ENCODE measurements at places on chromosomes 6 and 20. TPM values are rescaled to one million over a fixed set of nuclear protein-coding genes. Genes with fewer than 3 reads are reported as not detected.

GRCh38 chr6:13183415-13184088, 144.8 kb downstream of the TBC1D7 start:
- no peaks in the 10 kb centered on the region for H3K27me3 ChIP-seq
- no peak overlapping the region for H3K27ac ChIP-seq
- no peak for DNase-seq
- H3K4me3 ChIP-seq: no peak overlapping the region
- H3K4me1 ChIP-seq: no peaks in the 10 kb centered on the region

- H3K4me1 ChIP-seq: no peaks in the 10 kb centered on the region
- no peak overlapping the region for H3K27ac ChIP-seq
- DNase-seq: no peak
Measured at GRCh38 chr6:165557674-165558073, 105.4 kb downstream of the PDE10A start.

DNA sequence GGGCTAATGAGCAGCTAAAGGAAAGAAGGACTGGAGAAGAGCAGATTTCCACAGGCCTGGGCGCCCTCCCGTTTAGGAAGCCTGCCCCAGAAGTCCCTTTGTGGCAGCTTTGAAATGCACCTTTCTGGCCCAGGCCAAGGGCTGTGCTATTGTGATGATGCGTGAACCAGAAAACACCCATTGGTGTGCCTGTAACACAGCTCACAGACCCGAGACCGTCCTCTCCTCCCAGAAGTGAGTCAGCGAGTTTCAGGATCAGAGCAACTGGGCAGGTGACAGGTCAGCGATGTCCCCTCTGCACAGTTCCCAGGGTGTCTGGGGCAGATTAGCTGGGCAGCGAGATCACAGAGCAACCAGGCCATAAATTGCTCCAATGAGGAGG, 71.9 kb upstream of the SULF2 start:
- no peaks in the 10 kb centered on the region for H3K36me3 ChIP-seq
- H3K27ac ChIP-seq: peak overlapping the region; percentile 46
- H3K4me1 ChIP-seq: no peaks in the 10 kb centered on the region
- no peak for DNase-seq

DNA sequence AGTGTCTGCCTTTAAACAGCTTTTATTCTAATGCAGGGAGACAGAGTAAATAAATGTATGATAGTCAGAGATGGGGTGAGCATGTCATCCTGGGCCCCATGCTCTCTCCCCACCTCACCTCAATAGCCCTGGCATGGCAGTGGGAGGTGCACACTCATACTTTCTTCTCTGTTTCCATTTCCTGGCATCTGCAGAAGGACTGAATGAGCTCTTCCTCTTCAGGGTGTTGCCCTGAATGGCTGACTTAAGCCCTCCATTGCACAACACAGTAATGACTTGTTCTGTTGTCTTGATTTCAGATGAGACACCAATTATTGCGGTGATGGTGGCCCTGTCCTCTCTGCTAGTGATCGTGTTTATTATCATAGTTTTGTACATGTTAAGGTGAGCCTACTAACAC, 57.0 kb upstream of the GNRH2 start:
- DNase-seq: no peak
- H3K27me3 ChIP-seq: no peaks in the 10 kb centered on the region
- peaks cover 43% of the 10 kb centered on the region for H3K36me3 ChIP-seq
- H3K4me3 ChIP-seq: no peak overlapping the region

DNA sequence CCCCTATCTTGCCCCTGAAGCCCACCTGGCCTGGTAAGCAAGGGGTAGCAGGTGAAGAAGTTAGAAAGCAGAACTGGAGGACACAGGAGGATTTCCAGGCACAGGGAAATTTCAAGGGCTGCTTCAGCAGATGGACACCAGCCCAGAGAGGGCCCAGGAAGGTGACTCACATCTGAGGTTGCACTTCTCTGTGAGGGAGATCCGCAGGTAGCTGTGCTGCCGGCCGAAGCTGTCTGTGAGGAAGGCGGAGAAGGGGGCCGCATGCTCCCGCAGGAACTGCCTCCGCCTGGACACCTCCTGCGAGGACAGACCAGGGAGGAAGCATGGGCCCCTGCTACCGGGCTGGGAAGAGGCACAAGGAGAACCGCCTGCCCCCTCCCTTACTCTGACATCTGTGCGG, 7.1 kb downstream of the MOCS1 start:
- DNase-seq: no peak
- H3K27me3 ChIP-seq: no peaks in the 10 kb centered on the region
- H3K36me3 ChIP-seq: peaks cover 37% of the 10 kb centered on the region
- no peak overlapping the region for H3K4me3 ChIP-seq
- no peak overlapping the region for H3K27ac ChIP-seq
- peaks cover 38% of the 10 kb centered on the region for H3K4me1 ChIP-seq

DNA sequence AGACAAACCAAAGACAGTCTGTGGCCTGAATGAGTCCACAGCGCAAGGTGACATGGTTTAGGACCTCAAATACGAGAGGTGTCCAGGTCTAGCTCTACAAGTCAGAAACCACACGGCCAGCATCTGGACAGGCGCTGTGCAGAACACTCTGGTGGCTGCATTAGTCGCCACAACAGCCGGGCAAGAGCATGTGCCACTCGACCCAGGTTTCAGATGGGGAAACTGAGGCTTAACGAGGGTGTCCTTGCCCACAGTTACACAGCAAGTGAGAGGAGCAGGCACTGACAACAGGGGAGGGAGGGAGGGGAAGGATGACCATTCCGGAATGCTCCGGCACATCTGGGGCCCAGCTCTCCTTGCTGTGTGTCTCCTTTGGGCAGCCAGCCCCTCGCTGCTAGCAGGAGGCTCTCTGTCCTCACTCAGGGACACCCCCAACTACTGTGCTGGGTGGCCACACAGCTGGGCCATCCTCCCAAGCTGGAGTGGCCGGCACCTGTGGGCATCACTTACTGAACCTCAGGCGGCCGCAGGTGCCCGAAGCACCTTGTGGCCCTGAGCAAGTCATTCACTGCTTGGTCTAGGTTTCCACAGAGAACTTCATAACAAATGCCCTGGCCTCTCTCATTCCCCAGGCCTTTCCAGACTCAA, 6.6 kb downstream of the DLL1 start:
- H3K27me3 ChIP-seq: no peaks in the 10 kb centered on the region
- H3K4me1 ChIP-seq: no peaks in the 10 kb centered on the region
- H3K4me3 ChIP-seq: no peak overlapping the region
- H3K36me3 ChIP-seq: peaks cover 37% of the 10 kb centered on the region
- DNase-seq: no peak
- no peak overlapping the region for H3K27ac ChIP-seq

The PI3 gene
- total RNA-seq: not detected

The C6orf141 gene
- total RNA-seq: not detected

The SFTA2 gene
- total RNA-seq: not detected

The SYCP2L gene
- 0.20 TPM for total RNA-seq

The PSORS1C2 gene
- total RNA-seq: not detected

The LY6G6D gene
- not detected for total RNA-seq
